T-cell (primary cell): ENCODE measurements at places on chromosomes 5 and 9.
A peak's percentile ranks its signal among the peaks of the same experiment; 100 is the strongest.

DNA sequence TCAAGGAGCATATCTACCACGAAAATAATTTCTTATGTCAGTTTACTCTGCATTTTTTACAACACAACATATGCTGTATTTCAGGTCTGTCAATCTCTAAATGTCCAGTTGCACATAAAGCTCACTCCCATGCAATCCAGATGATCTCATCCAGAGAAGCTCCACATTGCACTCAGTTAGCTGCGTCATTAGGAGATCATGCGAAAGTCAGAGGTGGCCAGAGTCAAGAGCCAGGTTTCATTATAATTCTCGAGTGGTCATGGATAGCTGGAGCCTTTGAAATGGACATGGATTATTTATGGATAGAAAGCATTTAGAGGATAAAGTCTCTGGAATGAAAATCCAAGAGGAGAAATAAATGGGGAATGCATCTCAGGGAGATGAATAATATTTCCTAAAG lies 232.3 kb downstream of the GAS1 start:
- DNase-seq = no peak

- DNase-seq = no peak
These were observed 135.1 kb downstream of the SLC25A46 start for GRCh38 chr5:110873773-110874437.

GRCh38 chr9:10774051-10774450 lies 161.2 kb upstream of the PTPRD start:
- no peak for DNase-seq

DNA sequence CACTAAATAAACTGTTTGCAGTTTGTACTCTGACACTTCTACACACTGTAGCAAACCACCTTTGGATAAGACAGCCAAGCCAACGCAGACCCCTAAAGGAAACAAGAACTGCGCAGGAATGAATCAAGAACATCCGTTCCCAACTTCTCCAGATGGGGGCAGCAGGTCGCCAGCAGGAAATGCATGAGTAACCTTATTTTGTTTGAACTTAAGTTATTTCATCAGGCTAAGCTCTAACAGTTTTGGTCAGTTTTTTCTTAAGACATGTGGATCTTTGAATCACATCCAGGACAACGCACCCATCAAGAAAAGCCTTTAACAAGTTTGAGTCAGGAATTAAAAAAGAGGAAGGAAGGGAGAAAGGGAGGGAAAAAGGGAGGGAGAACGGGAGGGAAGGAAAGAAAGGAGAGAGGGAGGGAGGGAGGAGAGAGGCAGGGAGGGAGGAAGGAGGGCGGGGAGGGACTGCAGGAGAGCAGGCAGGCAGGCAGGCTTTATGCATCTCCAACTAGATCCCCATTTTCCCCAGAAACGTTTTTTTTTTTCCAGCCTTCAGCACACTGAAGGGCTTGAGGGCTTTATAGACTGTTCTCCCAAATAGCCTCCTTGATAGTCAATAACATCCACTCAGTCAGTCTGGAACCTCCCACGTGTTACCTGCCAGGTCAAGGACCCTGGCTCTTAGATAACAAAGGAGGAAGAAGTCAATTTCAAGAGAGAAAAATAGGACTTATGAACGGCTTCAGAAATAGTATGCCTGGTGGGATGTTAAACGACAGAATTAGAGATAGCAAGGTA lies 22.2 kb downstream of the BHMT start:
- peak; percentile 54 for DNase-seq

DNA sequence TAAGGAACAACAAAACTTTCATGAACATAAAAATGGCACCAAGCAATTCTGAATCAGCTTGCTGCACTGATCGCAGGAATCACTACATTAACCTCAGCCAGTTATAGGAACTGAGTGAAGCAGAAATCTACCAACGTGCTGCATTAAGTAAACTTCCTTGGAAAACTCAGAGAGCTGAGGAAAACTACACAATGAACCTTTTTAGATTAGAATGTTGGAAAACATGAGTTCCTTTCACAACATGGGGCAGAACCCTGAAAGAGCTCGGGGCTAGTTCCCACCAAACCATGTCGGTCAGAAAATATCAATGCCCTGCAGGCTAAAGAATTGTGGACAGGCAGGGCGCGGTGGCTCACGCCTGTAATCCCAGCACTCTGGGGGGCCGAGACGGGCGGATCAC lies 19.4 kb downstream of the ALDH7A1 start:
- DNase-seq = no peak
